ENCODE measurements at places on chromosomes 5 and 9. TPM values are rescaled to one million over a fixed set of nuclear protein-coding genes. Genes with fewer than 3 reads are reported as not detected.

COX7C gene
- total RNA-seq = 342 TPM

CTSL gene
- 2.4 TPM for total RNA-seq

IFNA2 gene
- not detected for total RNA-seq

- H3K36me3 ChIP-seq = no peaks in the 10 kb centered on the region
- no peak overlapping the region for H3K4me3 ChIP-seq
- H3K4me1 ChIP-seq = no peaks in the 10 kb centered on the region
- no peak for DNase-seq
Measured at GRCh38 chr9:91599564-91599963, 175.9 kb upstream of the NFIL3 start.

GRCh38 chr5:81156732-81157131 is 76.4 kb upstream of the CKMT2 start:
- DNase-seq = no peak
- no peaks in the 10 kb centered on the region for H3K4me1 ChIP-seq
